ENCODE measurements at places on chromosomes 7 and 10.

DNA sequence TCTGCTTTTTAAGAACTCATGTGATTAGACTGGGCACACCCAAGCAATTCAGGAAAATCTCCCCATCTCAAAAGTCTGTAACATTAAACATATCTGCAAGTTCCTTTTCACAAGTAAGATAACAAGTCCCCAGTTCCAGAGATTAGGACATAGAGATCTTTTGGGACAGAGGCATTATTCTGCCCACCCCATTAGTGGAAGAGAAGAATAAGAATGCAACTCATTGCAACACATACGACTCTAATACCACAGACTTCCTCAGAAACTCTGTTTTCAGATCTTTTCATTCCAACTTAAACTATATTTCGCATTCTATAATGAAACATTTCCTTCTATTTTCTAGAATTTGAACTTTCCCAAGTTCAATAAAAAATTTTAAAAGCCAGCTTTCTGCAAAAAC, 137.7 kb downstream of the SEMA3C start:
- no peak for DNase-seq

DNA sequence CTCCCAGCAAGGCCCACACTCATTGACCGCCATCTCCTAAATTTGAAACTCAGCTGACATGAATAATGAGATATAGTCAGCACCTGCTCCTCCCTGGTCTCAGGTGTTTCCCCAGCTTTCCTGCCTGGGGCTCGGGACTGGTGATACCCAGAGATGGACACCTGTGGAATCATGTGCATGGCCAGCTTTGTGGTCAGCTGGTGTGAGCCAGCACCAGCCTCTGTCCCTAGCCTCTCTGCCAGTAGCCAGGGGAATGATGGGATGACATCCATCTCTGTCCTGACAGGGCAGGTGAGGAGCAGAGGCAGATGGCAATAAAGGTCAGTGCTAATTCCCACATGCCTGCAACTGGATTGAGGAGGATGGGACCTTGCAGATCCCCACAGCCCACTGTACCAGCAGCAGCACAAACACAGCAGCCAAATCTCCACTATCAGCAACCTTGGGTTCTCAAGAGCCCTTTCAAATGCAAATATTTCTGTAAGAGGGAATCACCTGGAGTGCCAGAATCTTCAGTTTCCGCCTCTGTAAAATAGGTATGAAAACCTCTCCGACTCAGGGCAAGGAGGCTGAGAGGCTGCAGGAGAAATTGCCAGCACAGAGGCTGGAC, 329.2 kb upstream of the ZMIZ1 start:
- DNase-seq = no peak

DNA sequence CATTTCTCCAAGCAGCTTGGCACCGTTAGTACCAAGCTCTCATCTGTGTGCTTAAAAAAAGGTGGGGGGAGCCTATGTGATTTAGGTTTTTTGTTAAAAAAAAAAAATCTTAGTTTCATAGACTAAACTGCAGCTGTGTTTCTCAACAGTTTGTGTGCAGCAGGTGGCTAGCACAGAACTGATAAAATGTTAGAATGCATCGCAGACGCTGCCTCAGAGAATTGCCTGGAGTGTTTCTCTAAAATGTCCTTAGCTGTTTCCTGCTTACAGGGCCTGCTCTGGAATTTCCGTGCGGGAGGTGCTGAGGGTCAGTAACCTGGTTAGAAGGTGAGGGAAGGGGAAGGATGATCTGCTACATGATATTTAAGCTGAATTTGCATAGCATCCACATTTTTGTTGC, 268.9 kb downstream of the PLXDC2 start:
- DNase-seq = no peak

DNA sequence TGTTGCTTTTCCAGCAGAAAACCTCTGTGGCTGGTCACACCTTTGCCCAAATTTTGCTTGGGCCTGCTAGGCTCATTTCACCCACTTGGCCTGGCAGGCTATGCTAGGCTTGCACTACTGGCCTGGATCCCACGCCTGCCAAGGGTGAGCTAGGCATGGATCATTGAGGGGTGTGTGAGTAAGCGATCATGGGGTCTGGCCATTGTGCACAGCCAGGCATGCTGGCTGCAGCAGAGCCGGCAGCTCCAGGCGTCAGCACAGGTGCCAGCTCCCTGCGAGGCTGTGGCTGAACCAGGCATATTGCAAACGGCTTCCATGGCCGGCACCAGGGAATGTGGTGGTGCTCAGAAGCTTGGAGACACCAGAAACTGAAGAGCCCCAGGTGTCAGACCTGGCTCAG, 19.2 kb downstream of the CFAP70 start:
- no peak for DNase-seq

DNA sequence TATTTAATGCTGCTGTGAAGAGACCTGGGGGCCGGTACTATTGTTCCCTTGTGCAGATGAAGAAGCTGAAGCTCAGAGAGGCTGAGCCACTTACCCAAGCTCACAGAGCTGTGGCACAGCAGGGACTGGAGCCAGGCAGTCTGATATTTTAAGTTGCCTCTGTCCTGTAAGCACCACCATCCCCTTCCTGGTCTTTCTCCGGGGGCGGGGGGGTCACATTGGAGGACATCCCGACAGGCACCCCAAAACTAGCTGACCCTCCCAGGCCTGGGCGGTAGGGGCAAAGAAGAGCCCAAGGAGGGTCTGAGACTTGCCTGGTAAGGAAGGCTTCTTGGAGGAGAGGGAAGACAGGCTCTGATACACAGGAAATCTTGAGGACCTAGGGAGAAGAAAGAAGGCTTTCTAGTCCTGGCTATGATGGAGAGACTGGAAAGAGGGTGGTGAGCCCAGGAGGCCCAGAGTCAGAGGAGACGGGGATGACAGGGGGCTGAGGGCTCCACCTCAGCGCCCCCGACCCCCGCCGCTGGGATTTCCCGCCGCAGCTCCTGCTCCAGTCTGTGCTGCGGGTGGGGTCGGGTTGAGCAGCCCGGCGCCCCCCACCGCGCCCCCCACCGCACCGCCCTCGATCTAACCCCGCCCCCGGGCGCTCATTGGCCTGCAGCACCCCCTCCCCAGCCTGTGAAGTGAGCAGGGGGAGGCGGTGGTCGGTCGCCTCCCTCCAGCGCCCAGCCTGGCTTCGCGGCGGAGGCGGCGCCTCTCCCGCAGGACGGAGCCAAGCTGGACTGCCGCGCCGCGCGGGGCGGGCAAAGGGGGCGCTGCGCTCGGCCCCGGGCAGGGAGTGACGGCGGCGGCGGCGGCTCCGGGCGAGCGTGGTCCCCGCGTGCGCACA, at the start of gene ADCYAP1R1:
TSS of gene ADCYAP1R1 (plus strand) at position 711 of the 889 bp plus-strand sequence. CDS start 10,957 bp downstream, outside the sequence.
- DNase-seq = no peak

DNA sequence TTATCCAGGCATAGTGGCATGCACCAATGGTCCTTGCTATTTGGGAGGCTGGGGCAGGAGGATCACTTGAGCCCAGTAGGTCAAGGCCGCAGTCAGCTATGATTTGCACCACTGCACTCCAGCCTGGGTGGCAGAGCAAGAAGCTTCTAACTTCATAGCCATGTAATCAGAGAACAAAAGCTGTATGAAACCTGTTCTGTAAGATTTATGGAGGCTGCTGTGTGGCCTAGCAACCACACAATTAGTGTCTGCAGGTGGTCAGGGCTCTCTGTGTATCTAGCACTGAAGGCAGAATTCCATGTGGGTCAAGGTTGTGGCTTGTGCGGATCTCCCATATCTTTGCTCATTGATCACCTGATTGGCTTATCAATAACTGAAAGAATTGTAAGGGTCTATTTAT, 221.5 kb upstream of the FOXK1 start:
- no peak for DNase-seq

DNA sequence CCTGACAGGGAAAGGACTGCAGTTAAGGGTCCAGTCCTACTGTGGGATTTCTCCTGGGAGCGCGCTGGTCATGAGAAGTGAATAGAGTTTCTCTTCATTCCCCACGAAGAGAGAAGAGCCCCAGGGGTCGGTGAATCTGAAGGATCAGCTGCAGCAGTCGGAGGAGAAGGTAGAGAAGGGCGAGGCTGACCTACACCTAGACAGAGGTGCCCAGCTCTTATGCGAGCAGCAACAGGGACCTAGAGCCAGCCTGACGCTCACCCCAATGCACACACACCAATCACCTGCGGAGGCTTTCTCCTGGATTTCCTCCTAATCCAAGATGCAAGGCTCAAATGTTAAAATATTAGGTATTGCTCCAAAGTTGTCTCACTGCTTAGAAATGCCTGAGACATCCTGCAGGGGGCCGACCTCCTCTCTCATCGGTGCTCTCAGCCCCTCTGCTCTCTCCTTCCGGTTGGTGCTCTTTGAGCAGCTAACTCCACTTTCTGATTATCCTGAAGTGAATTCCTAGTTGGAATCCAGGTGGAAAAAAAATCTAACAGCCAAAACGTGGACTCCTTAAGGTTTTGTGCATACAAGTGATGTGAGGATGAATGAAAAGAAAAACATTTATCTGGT, 176.4 kb downstream of the AHR start:
- DNase-seq = no peak

Data from brain microvascular endothelial cell (primary cell).